ENCODE measurements at places on chromosomes 6 and 20.

DNA sequence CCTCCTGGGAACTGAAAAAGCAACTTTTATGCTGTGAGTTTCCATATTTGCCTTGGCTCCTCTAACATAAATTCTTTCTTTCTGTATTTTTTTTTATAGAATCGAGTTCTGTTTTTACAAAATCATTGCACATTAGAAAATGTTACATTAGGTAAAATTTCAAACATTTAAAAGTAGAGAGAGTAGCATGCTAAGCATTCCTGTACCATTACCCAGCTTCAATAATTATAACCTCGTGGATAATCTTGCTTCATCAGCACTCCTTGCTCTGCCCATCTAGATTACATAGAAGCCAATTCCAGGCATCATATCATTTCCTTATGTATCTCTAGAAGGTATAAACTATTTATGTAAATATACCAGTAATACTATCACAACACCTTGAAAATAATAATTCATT, 15.4 kb upstream of the FBXO30 start:
- no peak for DNase-seq

DNA sequence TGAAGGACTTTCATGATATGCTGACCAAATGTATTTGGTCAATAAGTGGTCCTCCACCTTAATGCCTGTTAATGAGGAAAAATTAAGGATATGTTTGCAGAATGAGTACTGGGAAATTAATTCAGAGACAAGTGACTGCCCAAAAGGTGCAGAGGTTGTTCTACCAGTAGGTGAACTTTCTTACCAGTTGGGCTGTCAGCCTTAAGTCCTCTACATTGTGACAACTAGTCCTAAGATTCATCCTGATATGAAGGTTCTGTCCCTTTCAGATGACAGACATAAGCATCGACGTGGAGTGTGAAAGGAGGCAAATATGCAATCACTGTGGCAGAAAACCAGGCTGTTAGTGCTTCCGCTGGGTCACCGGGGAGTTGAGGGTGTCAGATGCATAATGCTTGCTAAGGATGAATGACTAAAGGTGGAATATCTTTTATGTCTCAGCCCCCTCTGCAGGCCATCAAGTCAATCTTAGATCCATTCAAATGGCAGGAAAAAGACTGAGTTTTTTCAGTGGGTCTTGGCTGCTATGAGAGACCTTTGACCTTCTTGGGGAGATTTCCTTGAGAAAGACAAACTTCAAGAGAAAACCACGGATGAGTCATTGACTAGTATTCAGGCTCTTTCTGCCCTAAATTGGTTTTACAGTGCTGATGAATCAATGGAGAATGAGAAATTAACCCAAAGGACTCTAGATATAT, 226.0 kb downstream of the TPBG start:
- DNase-seq = peak; percentile 98

DNA sequence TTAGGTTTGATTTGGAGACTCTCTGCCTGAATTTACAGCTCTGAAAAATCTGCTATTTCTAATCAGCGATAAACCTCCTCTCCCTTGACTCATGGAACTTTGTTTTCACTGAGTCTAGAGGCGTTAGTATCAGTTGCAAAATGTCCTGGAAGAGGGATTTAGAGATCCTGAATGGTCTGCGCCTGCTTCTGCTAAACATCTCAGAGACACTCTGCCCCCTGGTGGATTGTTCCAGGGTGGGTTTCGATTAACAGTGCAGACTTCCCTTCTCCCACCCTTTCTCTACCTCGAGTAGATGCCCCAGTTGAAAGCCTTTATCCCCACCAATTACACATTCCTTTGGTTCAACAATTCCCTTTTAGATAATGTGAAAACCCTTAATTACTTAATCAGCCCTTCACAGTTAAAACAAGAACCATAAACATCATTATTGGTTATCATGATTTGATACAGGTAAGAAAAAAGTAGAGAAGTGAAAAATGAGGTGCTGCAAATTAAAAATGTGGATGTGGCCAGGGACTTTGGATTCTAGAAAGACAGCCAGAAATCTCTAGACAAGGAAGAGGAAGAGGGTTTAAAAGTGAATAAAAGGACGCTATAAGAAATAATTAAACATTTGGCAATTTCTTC, 5.5 kb downstream of the HTR1B start:
- DNase-seq = peak; percentile 97

- no peak for DNase-seq
Measured at GRCh38 chr20:5039889-5040288, 38.6 kb upstream of the SLC23A2 start.

GRCh38 chr20:41169791-41170351, 32.5 kb downstream of the PLCG1 start:
- DNase-seq = peak; percentile 94

GRCh38 chr6:19380293-19380692, 456.9 kb upstream of the ID4 start:
- peak; percentile 71 for DNase-seq

- DNase-seq = no peak
Measured at GRCh38 chr20:14729390-14729789, 392.0 kb upstream of the FLRT3 start.

DNA sequence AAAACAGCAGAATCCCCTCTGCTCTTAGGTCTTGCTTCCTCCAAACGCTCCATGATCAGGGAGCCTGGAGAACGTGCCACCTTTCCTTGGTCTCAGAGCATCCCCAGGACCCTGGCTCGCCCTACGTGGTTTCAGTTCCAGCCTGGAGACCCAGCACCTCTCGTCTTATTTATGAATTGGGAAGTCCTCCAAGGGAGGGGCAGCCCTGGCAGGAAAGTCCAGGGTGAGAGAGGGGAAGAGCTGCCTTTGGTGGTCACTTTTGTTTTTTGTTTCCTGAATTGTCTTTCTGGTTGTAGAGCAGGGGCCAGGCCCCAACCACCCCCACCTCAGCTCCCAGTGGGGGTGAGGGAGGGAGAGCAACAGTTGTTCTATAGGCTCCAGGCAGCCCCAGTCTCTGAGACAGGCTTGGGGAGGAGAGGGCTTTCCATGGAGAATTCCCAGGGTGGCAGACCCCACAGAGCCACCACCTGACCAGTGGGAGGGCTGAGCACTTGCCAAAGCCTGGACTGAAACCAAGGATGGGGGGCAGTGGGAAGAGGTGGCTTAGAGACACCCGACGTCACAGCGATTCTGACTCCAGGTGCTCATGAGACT, 88.8 kb downstream of the PRND start:
- no peak for DNase-seq

GRCh38 chr20:47187450-47188195, 168.9 kb downstream of the ZMYND8 start:
- no peak for DNase-seq

- DNase-seq = no peak
Measured at GRCh38 chr20:62858058-62858830, 3.4 kb downstream of the TCFL5 start.

DNA sequence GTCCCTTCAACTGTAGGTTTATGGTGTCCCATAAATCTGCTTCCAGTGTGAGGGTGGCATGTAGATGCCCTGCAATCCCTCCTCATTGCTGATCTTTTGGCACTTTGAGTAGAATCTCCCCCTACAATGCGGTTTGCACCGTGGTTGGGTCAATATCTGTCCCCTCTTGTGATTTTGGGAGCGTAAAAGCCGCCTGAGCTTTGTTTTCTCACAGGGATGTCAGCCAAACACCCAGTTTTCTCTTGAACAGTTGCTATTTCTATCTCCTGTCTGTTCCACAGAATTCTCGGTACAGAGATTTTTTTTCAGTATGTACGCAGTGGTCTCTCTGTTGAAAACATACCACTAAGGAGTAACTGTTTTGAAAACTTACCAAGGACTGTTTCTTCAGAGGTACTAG, 21.8 kb downstream of the CDS2 start:
- no peak for DNase-seq

- no peak for DNase-seq
Measured at GRCh38 chr20:6530254-6530653, 237.2 kb upstream of the BMP2 start.

- no peak for DNase-seq
Measured at GRCh38 chr6:163780994-163781393, 366.5 kb downstream of the QKI start.

DNA sequence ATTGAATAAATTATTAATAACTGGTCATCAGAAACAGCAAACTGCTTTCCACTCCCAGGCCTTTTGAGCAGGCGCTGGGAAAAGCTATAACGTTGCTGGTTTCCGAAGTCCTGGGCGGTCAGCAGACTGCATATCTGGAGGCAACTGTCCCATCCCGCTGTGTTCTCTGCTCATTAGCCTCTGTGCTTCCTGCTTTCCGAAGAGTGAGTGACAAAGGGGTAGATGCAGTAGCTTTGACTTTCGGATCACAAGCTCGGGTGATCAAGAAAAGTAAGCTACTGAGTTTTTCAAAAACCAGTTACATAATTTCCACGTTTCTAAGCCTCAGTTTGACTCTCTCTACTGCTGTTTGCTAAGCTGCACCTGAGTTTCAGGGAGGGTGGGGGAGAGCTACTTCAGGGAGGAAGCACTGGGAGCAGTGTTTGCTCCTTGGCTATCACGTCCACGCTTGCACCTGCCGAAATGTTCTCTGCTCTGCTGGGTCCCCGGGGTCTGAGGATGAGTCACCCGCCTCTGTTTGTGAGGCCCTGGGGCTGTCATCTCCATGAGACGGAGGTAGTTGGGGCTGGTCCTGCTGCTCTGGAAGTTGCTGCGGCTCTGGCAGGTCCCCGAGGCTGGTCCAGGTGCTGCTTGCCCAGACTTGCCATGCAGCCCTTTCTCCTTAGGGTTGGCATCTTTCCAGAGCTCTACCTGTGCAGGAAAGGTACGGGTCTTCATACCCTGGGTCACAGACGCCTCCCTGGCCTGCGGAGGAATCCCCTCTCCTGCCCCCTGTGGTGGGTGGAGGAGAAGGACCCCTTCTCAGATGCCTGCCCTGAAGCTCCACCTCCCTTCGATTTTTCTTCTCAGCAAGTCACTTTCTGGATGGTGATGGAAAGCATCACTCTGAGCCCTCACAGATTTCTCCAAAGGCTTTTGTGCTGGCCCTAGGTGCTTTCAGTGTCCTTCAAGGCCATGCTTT, 220.0 kb downstream of the QKI start:
- no peak for DNase-seq

DNA sequence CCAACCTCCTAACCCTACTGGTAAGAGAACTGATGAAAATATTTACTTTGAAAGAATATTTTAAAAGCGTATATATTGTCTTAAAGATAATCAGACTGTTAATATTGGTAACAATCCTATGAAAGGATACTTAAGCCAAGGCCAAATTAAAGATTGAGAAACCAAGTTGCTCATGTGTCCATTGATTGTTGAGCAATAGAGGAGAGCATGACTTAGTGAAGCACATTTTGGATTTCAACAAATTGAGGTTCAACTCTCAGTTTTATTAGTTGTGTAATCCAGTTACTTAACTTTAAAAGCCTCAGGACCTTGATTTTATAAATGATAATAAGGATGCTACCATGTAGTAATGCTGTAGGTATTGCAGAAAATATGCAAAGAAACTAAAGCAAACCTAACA, 56.8 kb downstream of the PRL start:
- DNase-seq = peak; percentile 55

GRCh38 chr20:62501801-62502495, 26.2 kb upstream of the GATA5 start:
- peak; percentile 67 for DNase-seq

DNA sequence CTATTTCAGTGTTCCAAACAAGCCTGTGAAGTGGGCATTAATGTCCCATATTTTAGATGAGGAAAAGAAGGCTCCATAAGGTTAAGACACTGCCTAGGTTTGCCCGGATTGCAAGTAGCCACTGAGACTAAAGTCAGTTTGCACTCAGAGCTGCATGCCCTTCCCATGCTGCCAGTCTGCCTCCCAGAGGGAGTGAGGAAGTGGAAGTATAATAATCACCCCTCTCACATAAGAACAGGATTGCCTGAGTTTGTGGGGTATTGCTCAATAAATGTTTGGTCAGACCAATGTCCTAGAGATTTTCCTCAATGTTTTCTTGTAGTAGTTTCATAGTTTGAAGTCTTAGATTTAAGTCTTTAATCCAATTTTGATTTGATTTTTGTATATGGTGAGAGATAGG, 43.9 kb upstream of the CLIC5 start:
- no peak for DNase-seq

DNA sequence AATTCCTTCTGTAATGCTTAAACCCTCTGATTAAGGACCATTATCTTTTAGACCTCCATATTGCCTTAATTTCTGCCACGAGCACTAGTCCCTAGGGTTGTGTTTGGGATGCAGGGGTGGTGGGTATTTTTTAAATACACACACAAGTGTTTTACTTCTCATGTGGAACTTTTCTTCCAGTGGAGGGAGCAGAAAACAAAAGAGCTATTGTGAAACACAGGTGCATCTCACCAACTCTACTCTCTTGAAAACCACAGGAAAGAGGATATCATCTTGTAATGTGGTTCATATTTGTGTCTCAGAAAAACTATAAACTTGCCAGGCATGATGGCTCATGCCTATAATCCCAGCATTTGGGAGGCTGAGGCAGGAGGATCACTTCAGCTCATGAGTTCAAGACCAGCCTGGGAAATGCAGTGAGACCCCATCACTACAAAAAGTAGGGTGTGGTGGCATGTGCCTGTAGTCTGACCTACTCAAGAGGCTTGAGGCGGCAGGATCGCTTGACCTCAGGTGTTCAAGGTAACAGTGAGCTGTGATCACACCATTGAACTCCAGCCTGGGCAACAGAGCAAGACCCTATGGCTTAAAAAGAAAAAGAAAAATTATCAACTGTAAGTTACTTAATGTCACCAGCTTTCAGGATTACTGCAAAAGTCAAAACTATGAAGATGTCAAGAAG, 37.3 kb downstream of the MRS2 start:
- DNase-seq = no peak

DNA sequence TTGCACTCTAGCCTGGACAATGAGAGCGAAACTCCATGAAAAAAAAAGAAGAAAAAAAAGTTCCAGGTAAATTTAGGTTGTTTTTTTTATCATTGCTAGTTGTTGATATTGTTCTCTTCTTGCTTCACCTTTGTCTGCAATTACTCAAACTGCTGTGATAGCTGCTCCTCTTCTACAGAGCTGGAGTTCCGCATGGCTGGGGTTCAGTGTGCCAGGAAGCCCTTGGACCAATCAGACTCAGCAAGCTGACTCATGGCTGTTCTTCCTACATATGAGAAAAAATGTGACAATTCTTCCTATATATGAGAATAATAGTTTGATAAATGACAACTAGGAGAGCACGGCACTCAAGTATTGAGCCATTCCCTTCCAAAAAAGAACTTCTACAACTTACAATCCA, 28.4 kb downstream of the DPPA5 start:
- DNase-seq = no peak

GRCh38 chr20:36571564-36572504, 1.6 kb upstream of the TGIF2 start:
- no peak for DNase-seq
